Activated CD4-positive, alpha-beta T cell treated with anti-CD3 and anti-CD28 coated beads, Interleukin-2, amount 50 U/mL, for 4 hours (primary cell): ENCODE measurements at places on chromosomes 5 and 9.
A peak's percentile ranks its signal among the peaks of the same experiment; 100 is the strongest.

- DNase-seq = no peak
Observed at GRCh38 chr5:154862766-154863165, 4.3 kb downstream of the CNOT8 start.

- no peak for DNase-seq
Observed at GRCh38 chr5:76715736-76716455, at the start of gene F2R. Gene F2R, plus strand, starts transcription at chr5:76716126. Its CDS starts 182 bp downstream, at chr5:76716308.

DNA sequence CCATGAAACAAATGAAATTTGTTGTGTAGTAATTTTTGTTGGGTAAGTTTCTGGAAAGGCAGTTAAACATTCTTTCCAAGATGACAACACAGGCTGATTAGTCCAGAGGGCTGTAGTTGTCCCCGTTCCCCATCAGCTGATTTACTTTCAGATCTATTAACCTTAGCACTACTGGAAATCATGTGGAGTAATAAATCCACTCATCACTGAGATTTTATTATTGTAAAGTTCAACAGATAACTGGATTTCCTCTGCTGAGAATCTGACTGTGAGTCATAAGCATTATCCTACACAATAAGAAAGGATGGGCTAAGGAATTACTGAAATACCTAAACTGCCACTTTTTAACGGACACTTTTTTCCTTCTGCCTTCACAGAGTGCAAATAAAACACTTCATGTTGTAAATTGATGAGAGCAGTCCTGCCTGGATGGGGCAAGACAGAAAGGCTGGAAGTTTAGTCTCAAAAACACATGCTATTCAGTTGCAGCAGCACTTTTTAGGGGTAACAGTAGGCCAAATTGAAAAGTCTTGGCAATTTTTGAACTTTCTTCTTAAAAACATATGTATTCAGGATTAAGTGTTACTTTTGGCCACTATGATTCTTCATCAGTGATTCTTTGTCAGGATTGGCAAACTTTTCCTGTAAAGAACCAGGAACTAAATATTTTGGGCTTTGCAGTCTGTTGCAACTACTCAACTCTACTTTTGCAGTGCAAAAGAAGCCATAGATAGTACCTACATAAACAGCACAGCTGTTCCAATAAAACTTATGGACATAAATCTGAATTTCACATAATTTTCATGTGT lies 7.0 kb downstream of the STOM start:
- no peak for DNase-seq

DNA sequence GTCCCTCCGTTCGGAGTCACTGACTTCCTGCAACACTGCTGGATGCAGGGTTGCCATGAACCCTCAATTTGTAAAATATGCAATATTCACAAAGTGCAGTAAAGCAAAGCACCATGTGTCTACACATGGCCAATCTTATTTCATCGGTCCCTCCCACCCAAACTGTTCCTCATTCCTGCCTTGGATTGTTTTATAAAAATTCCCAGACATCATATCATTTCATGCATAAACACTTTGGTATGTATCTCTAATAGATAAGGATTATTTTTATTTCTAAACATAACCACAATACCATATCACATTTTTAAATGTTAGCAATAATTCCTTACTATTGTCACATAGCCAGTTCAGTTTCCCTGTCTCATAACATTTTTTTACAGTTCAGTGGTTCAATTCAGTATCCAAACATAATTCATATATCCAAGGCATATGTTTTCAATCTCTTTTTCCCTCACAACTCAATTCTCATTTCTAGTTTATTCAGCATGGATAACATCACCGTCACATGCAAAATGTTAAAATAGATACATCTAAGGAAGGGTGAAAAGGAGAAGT lies 82.0 kb upstream of the PCAT7 start:
- no peak for DNase-seq

DNA sequence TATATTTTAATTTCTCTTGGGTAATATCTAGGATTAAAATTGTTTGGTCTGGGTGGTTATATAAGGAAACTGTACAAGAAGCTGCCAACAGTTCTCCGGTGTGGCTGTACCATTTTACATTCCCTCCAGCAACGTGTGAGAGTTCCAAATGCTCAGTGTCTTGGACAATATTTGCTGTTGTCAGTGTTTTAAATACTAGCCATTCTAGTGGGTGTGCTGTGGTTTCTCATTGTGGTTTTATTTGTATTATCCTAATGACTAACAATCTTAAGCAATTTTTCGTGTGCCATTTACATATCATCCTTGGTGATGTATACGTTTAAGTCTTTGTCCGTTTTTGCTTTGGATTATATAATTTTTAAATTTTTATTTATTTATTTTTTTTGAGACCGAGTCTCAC lies 34.0 kb downstream of the TNFSF15 start:
- DNase-seq = no peak

DNA sequence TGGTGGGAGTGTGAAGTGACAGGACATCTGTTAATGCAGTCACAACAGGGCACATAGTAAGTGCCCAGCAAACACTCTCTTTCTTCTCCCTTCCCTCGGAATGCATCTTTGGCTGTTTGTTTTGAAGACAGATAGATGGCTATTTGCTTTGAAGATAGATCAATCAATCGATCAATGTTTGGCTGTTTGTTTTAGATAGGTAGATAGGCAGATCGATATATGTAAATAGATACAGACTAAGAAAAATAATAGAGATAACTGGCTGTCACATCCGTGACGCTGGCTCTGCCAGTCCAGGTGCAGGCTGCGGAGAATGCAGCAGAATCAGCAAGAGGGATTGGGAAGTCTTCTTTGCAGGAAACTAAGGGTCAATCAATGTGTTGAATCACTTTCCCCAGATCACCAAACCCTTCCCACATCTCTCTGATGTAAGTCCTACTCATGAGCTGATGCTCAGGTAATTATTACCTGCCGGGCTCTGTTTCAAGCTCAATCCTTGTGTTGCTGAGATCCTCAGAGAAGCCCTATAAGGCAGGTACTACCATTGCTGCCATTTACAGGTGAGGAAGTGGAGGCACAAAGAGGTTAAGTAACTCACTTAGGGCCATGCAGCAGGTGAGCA lies 60.8 kb downstream of the ERGIC1 start:
- no peak for DNase-seq

- DNase-seq = no peak
Observed at GRCh38 chr5:67187006-67187715, 9.4 kb downstream of the CD180 start.

- DNase-seq = no peak
Observed at GRCh38 chr5:123868881-123869280, 356.9 kb downstream of the CSNK1G3 start.

GRCh38 chr5:42842921-42843641 lies 31.4 kb upstream of the SELENOP start:
- DNase-seq = no peak

DNA sequence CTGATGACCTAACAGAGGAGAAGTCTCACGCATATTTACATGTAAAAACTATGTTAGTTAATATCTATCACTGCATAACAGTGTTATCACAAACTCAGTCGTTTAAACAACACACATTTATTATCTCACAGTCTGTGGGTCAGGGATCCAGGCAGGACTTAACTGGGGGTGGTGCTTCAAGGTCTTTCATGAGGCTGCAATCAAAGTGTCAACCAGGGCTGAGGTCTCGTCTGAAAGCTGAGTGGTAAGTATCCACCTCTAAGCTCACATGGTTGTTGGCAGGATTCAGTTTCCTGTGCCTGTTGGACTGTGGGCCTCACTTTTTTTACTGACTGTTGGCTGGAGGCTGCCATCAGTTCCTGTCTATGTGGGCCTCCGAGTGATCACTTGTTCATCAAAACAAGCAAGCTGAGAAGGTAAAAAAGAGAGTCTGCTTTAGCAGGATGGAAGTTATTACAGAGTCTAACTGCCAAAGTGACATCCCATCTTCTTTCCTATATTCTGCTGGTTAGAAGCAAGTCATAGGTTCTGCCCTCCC lies 188.6 kb downstream of the CARTPT start:
- no peak for DNase-seq

- no peak for DNase-seq
Observed at GRCh38 chr5:159033351-159033657, 66.4 kb downstream of the EBF1 start.

- no peak for DNase-seq
Observed at GRCh38 chr5:174459832-174460448, 264.4 kb upstream of the MSX2 start.

GRCh38 chr9:37989701-37990100 lies 79.3 kb downstream of the SHB start:
- DNase-seq = no peak

DNA sequence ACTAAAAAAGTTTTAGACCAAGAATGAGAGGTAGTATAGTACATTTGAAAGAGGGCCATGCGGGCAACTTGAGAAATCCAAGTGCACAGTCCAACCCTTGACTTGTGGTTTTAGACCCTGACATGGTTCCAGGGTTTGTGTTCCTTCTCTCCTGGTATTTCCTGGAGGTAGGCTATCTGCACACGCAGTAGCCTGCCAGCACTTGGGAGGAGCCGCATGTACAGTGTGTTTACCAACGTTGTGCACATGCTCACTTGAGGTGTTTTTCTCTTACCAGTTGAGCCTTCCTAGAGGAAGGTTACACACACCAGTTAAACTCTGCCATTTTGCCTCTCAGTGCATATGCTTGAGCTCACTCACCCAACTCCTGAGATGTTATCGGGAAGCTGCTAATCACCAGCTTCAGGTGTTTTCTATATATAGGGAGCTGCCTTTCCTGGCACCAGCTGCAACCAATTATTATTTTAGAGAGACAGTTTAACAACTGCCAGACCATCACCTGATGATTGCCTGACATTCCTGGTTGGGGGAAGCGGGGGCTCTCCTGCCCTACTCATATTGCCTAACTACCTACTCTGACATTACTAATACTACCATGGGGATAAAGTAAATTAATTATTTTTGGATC lies 593.4 kb upstream of the TUSC1 start:
- DNase-seq = no peak

DNA sequence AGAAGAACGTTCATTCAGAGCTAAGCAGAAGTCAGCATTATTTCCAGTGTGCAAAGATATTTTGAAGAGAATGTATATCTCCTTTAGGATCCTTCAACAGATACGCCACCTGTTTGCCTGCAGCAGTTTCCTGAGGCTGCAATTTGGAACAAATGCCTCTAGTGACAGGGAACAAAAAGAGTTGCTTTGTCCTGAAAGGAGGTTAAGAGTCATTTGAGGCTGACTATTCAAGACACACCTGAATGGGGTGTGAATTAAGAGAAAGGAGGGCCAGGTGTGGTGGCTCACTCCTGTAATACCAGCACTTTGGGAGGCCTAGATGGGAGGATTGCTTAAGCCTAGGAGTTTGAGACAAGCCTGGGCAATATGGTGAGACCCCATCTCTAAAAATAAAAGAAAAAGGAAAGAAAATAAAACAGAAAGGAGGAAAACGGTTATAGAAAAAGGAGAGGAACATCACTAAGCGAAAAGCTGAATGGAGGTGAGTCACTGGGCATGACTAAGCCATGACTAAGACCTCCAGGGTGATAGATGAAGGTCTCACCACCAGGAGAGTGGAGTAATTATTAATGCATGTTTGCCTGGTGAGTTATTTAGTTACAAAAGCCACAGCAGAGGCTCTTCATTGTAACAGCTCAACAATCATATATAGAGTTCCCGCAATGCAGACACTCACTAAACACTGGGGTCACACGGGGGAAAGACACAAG lies 255.2 kb upstream of the TNC start:
- no peak for DNase-seq

- DNase-seq = no peak
Observed at GRCh38 chr5:77851176-77852067, 75.3 kb upstream of the TBCA start.

GRCh38 chr5:93120051-93120450 lies 461.0 kb downstream of the NR2F1-AS1 start:
- DNase-seq = no peak

GRCh38 chr5:176359658-176360057 lies 1.9 kb downstream of the KIAA1191 start:
- DNase-seq = no peak

GRCh38 chr5:43000914-43001313 lies 39.2 kb downstream of the ANXA2R start:
- no peak for DNase-seq

DNA sequence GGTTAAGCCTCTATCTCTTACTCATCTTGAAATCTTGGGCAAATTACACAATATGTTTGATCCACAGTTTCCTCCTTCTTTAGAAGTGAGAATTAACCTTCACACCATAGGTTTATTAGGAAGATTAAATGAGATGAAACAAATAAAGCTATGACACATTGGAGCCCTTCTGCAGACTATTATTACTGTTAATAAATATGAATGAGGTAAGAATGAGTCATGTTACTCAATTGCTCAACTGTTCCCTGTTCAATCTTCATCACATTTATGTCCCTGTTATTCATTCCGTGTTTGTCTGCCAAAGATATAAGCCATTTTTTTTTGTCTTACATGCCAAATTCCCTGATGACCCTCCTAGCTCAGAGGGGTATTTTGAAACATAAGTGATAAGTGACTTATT lies 52.1 kb upstream of the PAPPA start:
- DNase-seq = no peak

- peak; percentile 13 for DNase-seq
Observed at GRCh38 chr9:94639061-94639998, at the start of gene FBP1. Gene FBP1, minus strand, starts transcription at chr9:94639518. Its CDS starts 208 bp downstream, at chr9:94639310.

DNA sequence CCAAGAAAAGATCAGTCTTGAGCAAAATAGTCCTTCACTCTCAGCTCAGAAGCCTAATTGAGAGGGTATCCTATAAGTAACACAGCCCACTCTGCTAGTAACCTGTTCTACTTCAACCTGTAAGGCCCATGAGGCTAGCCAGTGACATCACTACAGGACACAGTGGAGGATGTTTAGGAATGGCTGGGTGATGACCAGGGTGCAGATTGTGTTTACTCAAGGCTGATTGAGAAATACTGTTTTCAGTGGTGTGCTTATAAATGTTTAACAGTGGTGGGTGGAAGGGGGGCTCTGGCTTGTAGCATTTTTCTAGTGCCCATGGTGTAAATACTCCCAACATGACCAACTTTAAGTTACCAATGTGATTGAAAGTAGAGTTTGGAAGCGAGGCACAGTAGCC lies 159.8 kb upstream of the CCDC152 start:
- DNase-seq = no peak

DNA sequence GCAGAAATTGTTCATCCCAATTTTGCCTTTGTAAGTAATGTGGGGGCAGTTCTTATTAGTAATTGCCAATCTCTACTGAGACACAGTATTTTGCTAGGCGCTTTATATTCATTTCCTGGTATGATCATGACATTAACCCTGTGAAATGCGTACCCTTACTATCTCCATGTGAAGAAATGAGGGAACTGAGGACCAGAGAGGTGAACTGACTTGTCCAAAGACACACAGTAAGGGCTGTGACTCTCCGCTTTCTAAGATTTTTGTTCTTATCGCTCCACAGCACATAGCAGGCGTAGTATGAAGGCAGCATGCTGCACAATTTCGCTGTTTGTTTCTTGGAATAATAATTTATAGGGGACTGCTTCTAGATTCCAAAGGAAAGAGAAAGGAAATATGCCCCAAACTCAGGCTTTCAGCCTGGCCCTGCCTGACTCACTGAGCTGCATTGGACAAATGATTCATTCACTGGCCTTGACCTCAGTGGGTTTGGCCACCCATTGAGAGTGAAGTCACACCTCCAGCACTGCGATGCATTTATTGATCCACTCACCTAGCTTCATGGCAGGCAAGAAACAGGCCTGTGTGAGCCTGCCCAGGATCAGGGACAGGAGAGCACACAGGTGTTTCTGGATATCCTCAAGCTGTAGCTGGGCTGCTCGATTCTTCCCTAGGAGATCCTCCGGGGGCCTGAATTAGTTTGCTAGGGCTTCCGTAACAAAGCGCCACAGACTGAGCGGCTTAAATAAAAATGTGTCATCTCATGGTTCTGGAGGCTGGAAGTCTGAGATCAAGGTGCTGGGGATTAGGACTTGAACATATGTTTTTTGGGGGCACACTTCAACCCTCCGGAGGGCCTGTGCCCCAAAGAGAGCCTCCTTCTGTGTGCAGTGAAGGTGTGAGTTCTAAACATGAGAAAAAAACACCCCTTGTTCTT lies 7.2 kb upstream of the DUSP1 start:
- no peak for DNase-seq
